NCI-H510A treated with DMSO at 0.1 percent for 48 hours (cell line): ENCODE measurements at places on chromosomes 13 and 19.

GRCh38 chr19:50889638-50890037 is 16.4 kb downstream of the KLK2 start:
- DNase-seq, result no peak

DNA sequence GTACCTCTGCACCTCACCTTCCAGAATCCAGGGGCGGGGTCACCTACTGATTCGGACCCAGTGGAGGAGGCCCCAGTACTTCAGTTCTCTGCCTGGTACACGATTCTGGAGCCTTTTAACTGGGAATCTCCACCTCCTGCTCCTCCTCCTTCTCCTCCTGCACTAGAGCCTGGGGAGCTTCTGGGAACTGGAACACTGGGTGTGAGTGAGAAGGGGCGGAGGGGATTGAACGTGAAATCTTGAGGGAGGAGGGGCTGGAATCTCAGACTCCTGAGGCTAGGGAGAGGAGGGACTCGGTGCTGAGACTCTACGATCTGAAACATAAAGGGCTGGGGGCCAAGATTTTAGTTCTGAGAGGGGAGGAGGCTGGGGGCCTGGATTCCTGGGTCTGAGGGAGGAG is at the start of gene KLK8:
Gene KLK8 (minus strand): TSS at position 90 of the 400 bp plus-strand sequence. CDS start 437 bp downstream, outside the sequence.
- no peak for DNase-seq

DNA sequence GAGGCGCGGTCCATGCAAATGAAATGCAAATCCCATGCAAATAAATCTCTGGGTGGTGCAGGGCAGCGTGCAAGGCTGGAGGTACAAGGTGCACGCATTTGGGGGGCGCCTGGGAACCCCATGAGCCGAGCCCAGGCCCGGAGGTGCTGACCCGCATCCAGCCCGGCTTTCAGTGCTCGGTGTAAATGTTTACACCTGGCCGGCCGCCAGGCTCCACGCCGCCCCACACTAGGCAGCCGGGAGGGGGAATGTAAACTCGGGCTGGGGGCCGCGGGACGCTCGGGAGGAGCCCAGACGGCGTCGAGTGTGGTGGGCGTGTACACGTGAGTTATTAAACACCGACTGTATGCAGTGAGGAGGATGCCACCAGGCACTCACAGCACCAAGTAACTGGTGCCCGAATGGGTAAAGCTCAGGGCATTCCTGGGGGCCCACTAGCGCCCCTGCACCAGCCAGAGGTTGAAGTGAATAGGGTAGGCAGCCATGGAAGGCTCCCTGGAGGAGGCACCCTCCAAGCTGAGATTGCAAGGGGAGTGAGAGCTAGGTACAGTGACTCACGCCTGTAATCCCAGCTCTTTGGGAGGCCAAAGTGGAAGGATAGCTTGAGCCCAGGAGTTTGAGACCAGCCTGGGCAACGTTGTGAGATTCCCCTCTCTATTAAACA is 17.2 kb downstream of the FUT6 start:
- DNase-seq, result no peak

DNA sequence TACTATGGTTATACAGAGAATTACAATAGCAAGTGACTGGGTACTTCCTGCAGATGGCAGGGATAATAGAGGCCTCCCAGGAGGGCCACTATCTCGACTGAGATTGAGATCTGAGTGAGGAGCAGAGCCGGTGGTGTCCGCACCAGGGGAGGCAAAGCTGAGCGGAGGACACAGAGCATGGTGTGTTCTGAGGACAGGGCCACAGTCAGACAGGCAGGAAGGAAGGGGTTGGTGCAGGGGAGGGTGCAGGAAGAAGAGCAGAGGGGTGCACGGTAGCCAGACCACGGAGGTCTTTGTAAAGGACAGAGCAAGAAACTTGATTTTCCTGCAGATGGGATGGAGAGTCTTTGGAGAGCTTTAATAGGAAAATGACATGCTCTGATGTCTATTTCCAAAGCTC is 152.4 kb downstream of the SHISA2 start:
- DNase-seq, result no peak

GRCh38 chr13:107203146-107203847 is 635.4 kb upstream of the ARGLU1 start:
- DNase-seq, result no peak

- DNase-seq, result no peak
Measured at GRCh38 chr13:52713894-52714293, 25.7 kb downstream of the CNMD start.

DNA sequence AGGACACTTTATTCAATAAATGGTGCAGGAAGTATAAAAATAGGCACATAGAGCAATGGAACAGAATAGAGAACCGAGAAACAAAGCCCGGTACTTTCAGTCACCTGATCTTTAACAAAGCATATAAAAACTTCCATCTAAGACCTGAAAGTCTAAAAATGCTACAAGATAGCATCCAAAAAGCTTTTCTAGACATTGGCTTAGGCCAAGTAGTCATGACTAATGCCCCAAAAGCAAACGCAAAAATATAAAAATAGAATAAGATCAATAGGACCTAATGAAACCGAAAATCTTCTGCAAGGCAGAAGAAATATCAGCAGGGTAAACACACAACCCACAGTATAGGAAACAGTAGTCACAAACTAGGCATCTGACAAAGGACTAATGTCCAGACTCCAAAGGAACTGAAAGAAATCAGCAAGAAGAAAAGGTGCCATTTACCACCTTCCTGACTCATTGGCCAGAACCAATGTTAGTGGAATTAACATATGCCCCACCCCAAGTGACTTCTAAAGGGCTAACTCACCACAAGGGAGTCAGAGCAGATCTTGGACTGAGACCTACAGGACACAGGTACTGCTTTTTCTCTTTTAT is 40.8 kb upstream of the CEACAM21 start:
- DNase-seq, result no peak

- DNase-seq, result peak; percentile 76
Measured at GRCh38 chr13:113816946-113817859, 46.7 kb downstream of the GAS6 start.

DNA sequence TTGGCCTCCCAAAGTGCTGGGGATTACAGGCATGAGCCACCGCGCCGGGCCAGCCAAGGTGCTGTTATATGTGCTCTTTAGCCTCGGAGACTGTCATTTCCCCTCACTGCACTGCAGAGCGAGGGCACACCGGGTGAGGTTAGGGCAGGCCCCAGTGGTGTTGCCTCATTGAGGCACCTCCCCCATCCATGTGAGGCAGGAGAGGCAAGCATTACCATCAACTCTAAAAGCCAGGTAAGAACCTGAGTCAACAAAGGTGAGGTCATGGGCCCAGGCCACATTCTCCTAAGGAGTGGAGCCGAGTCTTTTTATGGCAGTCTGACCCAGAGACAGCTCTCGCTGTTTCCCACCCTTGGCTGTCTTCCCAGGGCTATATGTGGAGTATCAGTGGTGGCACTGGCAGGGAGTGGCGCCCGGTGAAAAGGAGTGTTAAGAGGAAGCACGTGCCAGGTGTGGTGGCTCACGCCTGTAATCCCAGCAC is 10.9 kb downstream of the B3GNT8 start:
- DNase-seq, result peak; percentile 86

DNA sequence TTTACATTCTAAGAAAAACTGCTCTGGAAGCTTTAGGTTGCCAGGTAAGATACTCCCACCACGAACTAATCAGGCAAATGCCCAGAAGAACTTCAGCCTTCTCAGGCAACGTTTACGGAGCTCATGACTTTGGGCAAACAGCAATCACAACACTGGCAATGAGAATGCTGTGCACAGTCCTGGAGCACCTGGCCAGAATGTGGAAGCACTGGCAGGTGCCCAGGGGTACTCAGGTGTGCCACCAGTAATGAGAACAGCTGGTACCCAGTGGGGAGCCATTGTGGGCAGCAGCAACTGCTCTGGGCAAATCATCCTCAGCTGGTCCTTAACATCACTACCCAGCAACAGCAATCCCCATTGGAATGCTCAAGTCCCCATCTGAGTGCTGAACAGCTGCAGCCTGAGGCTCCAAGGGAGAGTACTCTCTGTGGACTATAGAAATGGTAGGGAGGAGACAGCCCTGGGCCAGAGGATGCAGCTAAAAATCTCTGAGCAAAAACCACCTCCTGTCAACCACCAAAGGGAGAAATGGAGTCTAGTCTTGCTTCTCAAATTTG is 210.0 kb downstream of the FOXO1 start:
- peak; percentile 0 for DNase-seq
